ENCODE measurements at places on chromosomes 3 and 15.

DNA sequence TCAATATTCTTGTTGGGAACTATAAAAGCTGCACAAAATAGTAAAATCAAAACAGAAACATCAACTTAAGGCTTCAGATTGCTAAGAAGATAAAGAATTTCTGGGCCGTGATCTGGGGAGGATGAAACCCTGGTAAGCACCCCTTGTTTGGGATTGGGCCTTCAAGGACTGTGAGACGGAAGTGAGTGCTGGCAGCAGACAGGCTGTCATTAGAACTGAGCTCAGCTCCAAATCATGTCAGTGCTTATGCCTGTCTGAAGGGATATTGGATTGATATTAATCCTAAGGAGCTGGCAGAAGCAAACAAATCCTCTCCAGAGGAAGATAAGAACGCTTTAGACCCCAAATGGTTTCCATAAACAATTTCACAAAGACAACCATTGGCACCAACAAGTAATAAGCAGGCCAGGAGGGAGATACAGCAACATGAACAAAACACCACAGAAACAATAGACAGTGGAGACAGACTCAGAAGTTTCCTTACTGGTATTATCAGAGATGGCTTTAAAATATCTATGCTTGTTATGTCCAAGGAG, 72.6 kb upstream of the CTXND1 start:
- DNase-seq = no peak

- DNase-seq = no peak
Observed at GRCh38 chr3:46724424-46724823, 6.8 kb upstream of the PRSS50 start.

DNA sequence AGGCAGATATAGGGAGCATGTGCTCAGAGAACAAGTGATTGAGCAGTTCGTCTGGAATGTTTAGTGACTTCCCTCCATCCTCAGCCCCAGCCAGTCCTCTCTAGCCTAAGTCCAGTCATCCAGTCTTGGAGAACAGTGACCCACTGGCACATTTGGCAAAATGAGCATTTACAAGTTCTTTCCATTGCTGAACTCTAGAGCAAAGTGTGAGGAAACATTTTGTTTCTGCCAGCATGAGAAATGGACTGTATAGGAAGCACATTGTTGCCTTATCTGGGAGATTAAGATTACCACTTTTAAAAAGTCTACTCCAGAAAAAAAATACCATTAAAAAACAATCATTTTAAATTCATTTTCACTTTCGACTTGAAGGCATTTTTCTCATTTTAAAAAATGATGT, 353.6 kb downstream of the SHQ1 start:
- DNase-seq = no peak

DNA sequence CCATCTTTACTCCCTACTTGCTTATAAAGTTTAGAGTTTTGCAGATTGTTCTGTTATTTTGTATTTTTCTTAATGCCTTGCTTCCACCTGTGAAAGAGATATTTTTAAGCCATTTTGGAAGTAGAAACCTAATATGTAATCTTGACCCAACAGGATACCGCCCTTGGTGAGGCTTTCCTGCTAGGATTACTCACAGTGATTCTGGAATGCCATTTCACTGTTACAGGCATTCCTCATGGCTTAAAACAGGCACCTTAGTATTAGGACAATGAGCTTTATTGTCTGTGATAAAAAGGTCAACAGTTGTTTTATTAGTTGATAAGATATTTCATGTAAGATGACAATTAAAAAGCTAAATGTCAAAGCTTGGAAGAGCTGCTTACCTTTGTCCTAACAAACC, 58.2 kb downstream of the PHLDB2 start:
- no peak for DNase-seq

- DNase-seq = no peak
Observed at GRCh38 chr3:172592898-172593669, 69.9 kb upstream of the TNFSF10 start.

- DNase-seq = no peak
Observed at GRCh38 chr3:14461748-14462324, 59.4 kb downstream of the SLC6A6 start.
